ENCODE measurements at places on chromosomes 13 and 19.

GRCh38 chr13:92769046-92769445, 457.6 kb upstream of the GPC6 start:
- DNase-seq, result no peak

DNA sequence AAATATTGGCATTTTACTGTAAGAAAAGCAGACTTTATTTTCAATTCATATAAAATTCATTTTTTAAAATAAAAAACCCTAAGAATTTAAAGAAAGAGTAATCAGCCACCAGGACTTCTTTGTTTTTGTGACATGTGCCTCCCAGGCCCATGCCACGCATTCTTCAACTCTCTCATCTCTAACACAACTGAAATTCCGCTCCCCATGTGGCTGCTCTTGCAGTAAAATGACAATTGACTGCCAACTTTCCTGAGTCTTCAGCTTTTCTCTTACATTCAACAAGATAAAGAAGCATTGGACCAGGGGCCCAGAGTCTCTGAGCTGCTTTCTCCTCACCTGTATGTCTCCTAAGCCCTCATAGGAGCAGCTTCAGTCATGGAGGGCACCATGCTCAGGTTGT, 372.1 kb downstream of the UQCRFS1 start:
- no peak for DNase-seq

- no peak for DNase-seq
Observed at GRCh38 chr13:101452519-101453485, at the start of gene ITGBL1. TSS of gene ITGBL1 (plus strand) at chr13:101452675. CDS start at chr13:101452834, 159 bp downstream.

GRCh38 chr19:16127776-16128371, 15.6 kb upstream of the HSH2D start:
- DNase-seq, result no peak

- no peak for DNase-seq
Observed at GRCh38 chr13:110275931-110276552, 30.9 kb downstream of the COL4A1 start.

GRCh38 chr19:19423322-19423721, 17.8 kb downstream of the GATAD2A start:
- no peak for DNase-seq

GRCh38 chr19:18633321-18633720, 3.5 kb upstream of the KLHL26 start:
- DNase-seq, result no peak

- DNase-seq, result no peak
Observed at GRCh38 chr13:32537580-32538142, 934 bp downstream of the N4BP2L2 start.

DNA sequence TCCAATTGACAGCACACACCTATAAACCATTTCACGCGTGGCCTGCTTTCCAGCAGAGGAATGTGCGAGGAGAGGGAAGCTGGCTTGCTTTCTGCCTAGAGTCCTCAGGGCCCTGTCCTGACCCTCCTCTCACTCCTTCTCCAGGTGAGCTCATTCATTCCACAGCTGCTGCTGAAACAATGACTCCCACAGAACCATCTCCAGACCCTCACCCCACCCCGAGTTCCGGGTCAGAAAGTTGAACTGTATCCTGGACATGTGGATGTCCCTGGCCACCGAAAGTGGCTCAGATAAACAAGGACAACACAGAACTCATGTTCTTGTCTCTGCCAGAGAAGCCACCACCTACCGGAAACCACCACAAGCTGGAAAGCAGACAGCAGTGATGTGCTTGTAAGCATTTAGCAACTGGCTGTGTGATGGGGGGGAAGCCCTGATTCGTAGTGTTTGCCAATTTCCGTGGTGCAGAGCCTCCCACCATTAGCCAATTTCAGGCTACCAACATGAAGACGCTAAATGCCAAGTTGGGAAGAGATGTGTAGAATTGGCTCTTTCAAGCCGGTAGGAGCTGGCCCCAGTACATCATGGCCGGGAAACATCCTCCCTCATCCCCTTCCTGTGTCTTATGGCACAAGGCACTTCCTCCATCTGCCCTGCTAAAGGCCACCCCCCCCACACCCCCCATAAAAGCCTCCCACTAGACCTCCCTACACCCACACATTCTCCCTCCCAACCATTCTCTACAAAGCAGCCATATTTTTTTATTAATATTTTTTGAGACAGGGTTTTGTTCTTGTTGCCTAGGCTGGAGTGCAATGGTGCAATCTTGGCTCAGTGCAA, 5.0 kb downstream of the SYCE2 start:
- DNase-seq, result no peak

Data from stimulated activated CD4-positive, alpha-beta T cell treated with anti-CD3 and anti-CD28 coated beads, Interleukin-1b, Interleukin-23, amount 100 ng/mL, for 1 hour (primary cell).